Epithelial cell of proximal tubule (primary cell): ENCODE measurements at places on chromosomes 2 and 18. TPM values are rescaled to one million over a fixed set of nuclear protein-coding genes. Genes with fewer than 3 reads are reported as not detected.

Gene GNAL
- 3.2 and 5.0 TPM in 2 replicates for total RNA-seq

Gene POTEI
- not detected in 2 replicates for total RNA-seq

- no peak for DNase-seq
These were observed 289.6 kb downstream of the PTPRM start for GRCh38 chr18:7856733-7857132.

Gene ALPI
- total RNA-seq, result not detected in 2 replicates

DNA sequence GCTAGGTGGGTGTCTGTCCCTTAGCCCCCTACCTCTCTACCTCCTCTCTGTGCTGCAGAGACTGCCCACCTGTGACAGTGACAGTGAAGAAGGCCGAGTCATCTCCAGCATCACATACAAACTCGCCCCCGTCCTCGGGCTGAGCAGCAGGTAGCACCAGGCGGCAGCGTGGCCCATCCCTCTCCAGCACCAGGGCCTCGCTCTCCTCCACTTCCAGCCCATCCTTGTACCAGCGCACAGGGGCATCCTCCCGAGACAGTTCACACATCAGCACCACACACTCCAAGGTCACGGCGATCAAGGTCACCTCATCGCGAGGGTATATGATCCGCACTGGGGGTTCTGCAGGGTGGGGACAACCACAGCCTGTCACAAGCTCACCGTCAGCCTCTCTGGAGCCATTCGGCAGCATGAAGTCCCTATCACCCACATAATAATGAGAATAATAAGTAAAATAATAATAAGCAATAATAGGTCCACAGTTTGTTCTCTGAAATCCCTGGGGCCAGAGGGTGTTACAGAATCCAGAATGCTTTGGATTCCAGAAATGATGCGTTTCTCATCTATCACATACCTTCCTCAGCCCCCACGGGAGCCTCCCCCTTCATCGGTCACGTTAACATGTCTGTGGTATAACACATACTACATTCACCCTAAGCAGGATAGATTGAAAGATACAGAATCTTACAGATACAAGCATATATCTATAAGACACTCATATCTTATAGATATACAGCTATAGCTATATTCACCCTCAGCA, 12.0 kb downstream of the OBSL1 start:
- no peak for DNase-seq

GRCh38 chr2:231199219-231199618, 788 bp downstream of the ARMC9 start:
- no peak for DNase-seq

DNA sequence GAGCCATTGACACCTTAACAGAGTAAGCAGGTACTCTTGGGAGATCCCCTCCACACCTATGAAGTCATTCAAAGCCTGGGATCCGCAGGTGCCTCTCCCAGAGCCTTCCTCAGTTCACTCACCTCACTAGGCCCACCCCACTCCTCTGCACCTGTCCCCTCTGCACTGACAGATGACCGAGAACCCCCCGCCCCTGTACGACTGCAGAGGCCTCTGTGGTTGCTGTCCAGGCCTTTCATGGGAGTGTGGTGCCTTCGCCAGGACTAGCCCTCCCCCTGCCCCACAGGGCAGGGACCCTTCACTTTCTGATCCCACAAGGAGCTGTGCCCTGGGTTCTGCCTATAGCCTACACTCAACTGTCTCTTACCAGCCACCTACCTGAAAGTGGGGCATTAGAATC, 238.5 kb downstream of the ZBTB7C start:
- no peak for DNase-seq

GRCh38 chr18:64116571-64117175, 32.2 kb downstream of the LINC00305 start:
- DNase-seq, result no peak

DNA sequence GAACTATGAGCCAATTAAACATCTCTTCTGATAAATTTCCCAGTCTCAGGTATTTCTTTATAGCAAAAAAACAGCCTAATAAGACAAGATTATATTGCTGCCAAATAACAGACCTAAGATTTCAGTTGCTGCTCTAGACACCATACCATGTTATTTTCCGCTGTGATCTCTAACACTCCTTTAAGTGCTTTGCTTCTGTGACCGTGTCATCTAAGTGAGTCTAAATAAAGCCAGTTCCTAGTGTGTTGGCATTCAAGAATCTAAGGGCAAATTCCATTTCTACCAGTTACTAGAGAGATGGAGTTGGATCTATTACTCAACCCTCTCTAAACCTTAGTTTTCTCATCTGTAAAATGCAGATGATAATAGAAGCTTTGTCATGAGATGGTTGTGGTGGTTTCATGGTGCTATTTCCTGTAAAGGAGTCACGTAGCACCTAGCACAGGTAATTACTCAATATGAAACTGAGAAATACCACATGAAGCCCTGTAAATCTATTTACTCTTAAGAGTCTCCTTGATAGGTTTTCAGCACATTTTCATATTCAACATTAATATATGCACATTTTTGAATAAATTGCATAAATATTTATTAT, 40.5 kb downstream of the SPHKAP start:
- DNase-seq, result no peak

GRCh38 chr2:63018439-63018838, 32.2 kb upstream of the OTX1 start:
- no peak for DNase-seq

Gene TGFBRAP1
- 11.3 and 22.9 TPM in 2 replicates for total RNA-seq

GRCh38 chr2:173350383-173350782, 4.3 kb upstream of the CDCA7 start:
- DNase-seq, result no peak

DNA sequence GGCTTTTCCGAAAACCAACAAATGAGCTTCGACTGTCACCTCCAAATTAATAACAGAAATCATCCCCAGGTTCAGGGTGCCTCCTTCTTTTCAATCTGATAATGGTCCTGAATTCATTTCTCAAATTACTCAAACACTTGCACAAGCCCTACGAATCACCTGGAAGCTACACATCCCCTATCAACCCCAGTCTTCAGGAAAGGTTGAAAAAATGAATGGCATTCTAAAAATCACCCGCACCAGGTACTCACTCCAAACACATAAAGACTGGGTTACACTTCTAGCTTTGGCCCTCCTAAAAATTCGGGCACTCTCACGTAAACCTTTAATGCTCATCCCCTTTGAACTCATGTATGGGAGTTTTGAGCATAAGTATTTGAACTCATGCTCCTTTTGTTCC, 23.9 kb downstream of the EIF2AK2 start:
- no peak for DNase-seq

DNA sequence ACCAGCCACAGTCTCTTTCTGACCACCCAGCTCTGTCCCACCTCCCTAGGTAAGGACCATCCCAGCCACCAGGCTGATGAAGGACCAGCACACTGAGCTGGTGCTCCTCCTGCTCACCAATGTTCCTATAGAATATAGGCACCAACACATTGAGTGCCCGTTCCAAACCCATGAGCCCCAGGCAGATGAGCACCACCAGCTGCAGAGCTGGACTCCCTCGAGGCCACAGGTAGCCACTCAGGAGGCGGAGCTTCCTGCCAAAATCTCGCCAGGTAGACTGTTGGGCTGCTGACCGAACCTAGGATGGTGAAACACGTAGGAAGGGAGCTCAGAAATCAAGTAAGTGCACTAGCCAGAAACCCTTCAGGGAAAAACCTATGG, 2.2 kb downstream of the ABCB6 start:
- no peak for DNase-seq

DNA sequence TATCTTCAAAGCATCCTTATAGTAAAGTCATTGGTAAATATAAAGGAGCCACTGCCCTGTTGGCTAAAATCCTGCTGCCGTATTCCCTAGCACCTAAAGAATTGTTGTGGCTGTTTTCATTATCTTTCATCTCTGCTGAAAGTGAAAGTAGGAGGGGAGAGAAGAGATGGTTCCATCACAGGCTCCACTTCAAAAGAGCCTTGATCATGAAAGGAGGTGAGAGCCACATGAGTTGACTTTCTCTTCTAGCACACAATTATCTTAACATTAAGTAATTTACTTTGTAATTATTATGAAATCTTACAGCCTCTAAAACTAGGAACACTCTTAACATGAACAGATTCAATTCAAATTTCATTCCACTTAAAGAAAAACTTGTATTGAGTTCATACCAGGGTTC, 1050.9 kb upstream of the LRRTM1 start:
- no peak for DNase-seq

Gene KIF5C
- 4.7 and 6.9 TPM in 2 replicates for total RNA-seq

GRCh38 chr2:32342801-32343200, 14.0 kb upstream of the BIRC6 start:
- DNase-seq, result no peak

- DNase-seq, result no peak
These were observed 8.9 kb upstream of the REL start for GRCh38 chr2:60872510-60872928.

GRCh38 chr2:239523954-239524330, 123.1 kb upstream of the HDAC4 start:
- DNase-seq, result peak; percentile 32

Gene RESP18
- not detected in 2 replicates for total RNA-seq

DNA sequence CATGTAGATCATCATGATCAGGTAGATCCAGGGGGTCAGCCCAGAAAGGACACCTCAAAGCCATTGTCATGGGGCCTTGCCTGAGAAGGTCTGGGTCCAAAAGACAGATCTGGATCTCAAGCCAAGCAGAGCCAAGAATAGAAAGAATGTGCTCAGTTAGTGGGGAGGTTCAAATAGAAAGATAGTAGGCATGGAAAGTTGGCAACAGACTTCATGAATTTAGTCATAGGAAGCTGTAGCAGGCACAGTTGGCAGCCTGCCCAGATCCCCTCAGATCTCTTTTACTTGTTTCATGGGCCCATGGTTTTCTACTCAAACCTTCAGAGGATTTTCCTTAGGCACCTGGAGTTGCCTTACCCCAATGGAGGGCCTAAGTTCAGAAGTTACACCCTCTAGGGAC, 767.0 kb downstream of the SLC4A3 start:
- peak; percentile 10 for DNase-seq

DNA sequence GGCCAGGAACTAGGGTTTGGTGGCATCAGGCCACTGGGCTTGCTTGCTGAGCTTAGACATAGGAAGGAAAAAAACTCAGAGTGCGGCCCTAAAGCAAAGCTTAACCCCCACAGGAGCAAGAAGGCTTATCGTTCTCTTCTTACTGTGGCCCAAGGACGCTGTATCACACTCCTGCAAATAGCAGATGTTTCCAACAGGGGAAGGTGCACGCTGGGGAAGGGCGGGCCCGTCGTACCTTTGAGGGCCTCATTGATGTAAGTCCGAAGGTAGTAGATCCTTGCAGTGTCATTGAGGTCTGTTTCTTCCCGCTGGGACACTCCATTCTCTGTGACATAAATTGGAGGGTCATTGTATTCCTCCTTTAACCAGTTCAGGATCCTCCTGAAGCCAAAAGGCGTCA, 46.6 kb downstream of the LCT start:
- DNase-seq, result no peak

GRCh38 chr2:19955544-19956422, 34.1 kb downstream of the WDR35 start:
- DNase-seq, result peak; percentile 15

Gene CPLX4
- total RNA-seq, result not detected in 2 replicates

DNA sequence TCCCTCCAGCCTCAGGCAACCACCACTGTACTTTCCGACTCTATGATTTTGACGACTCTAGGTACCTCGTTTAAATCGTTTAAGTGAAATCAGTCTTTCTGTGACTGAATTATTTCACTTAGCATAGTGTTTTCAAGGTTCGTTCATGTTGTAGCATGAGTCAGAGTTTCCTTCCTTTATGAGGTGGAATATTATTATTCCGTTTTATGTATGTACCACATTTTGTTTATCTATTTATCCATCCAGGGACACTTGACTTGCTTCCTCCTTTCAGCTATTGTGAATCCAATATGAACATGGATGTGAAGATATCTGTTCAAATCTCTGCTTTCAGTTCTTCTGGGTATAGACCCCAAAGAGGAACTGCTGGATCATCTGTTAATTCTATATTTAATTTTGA, 19.1 kb downstream of the IL1R2 start:
- no peak for DNase-seq

DNA sequence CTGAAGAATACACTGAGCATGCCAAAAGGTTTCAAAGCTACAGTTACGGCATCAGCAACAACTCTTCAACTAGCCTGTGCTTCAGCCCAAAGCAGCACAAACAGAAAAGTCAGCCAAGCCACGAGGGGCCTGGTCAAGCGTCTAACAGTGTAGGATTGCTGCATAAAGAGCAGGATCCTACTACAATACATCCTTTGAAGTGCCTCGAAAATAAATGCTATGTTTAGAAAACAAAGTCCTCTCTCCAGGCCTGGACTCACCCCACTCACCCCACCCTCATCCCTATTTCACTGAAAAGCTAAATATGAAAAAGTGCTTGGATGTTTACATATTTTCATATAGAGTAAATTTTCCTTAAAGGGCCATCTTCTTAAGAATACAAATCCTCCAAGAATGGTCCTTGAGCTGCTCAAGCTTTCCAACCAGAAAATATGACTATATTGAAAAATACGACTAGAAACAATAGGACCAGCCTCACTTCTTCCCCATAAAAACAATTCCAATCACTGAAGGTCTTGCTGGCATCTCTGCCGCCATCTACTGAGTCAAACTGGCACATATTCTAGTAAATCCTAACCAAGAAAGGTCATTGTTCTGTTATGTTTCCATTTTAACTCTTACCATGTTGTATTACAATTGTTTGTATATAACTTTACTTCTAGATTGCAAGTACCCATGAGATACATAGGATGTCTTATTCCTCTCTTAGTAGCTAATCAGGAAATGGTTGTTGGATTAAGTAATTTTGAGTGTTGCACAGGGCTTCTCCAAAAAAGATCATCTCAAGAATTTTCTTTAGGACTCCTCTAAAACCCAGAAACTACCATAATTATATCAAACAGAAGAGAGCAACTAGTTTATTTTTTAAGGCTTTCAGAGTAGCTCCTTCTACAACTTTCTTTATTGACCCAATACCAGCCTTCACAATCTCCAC, 63.6 kb downstream of the CLHC1 start:
- DNase-seq, result no peak

- no peak for DNase-seq
These were observed 250.0 kb downstream of the TCF4 start for GRCh38 chr18:55337908-55338521.

GRCh38 chr18:48841381-48842258, 109.1 kb downstream of the SMAD7 start:
- no peak for DNase-seq

DNA sequence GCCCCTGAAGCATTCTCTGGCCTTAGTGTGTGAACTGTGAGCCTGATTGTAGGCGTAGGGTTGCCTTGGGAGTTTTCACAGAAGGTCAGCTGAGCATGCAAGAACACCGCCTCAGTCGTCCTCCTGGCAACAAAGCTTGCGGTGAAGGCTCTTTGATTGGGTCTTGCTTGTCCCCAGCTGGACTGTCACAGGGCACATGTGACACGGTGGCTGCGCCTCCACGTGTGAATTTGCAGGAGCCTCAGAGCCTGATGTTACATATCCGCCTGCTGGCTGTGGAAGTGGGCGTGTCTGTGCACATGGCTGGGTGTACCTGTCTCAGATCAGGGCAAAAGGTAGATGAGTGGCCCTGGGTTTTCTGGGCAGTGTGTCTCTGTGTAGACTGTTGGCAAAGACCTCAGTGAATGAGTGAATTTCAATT, 228.7 kb downstream of the HAUS1 start:
- no peak for DNase-seq

Gene MGAT4A
- 1.5 and 4.4 TPM in 2 replicates for total RNA-seq

- no peak for DNase-seq
These were observed 23.3 kb downstream of the SPDYA start for GRCh38 chr2:28833740-28834470.

- DNase-seq, result no peak
These were observed 63.0 kb upstream of the UXS1 start for GRCh38 chr2:106257135-106257534.

Gene SAG
- not detected in 2 replicates for total RNA-seq

Gene RGPD3
- 0.29 and 0.46 TPM in 2 replicates for total RNA-seq

Gene MAP4K4
- total RNA-seq, result 84.3 and 115 TPM in 2 replicates

Gene CHCHD5
- 30.4 and 42.3 TPM in 2 replicates for total RNA-seq

Gene ZNF396
- 0.29 and 0.87 TPM in 2 replicates for total RNA-seq

- no peak for DNase-seq
These were observed 45.3 kb downstream of the FRZB start for GRCh38 chr2:182821182-182821581.
